Activated naive CD8-positive, alpha-beta T cell treated with anti-CD3 and anti-CD28 coated beads, Interleukin-2, amount 10 ng/mL, durations not matched to agents 7 days and 5 days (primary cell): ENCODE measurements at places on chromosomes 4 and X. TPM values are rescaled to one million over a fixed set of nuclear protein-coding genes. Genes with fewer than 3 reads are reported as not detected.
A peak's percentile ranks its signal among the peaks of the same experiment; 100 is the strongest.

Gene SSX3
- not detected for total RNA-seq

Gene GAGE13
- not detected for total RNA-seq

Gene LONRF3
- 1.6 TPM for total RNA-seq

DNA sequence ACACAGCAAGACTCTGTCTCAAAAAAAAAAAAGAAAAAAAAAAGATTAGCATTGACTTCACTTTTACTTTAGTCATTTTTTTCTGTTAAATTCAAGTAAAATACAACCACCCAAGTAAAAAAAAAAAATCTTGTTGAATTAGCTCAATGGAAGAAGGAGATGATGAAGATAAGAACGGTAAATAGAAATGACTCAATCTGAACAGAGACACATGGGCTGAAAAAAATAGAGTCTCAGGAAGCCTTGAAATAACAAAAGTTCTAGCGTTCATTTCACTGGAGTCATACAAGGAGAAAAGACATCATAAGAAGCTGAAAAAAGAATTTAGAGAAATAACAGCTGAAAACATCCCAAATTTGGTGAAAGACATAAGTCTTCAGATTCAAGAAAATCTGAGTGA, 75.5 kb downstream of the CASP3 start:
- no peak overlapping the region for H3K27ac ChIP-seq
- no peak for DNase-seq

DNA sequence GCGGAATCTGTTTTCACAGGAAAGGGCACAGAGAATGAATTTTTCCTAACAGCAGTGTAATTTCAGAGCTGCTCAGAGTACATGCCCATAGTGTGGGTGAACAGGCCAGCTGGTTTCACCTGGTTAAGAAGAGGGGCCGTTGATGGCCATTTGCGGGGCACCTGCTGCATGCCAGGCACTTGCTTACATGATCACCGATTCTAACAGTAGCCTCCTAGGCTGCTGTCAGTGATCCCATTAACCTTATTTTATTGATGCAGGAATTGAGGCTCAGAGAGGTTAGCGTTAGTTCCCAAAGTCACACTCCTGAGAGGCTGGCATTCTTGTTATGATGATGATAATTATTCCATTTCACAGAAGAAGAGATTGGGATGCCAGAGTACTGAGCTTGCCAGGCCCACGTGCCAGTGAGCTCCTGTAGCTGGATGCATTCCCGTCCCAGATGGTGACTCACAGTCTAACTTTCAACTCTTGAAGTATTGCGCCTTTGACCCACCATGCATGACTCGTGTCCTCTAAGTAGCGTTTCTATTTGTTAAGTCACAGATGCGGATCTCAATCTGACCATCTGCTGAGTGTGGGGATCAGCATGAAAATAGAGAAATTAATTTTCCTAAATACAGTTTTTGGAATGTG, 76.5 kb downstream of the PSAPL1 start:
- H3K27me3 ChIP-seq = peaks cover 3% of the 10 kb centered on the region
- no peak for DNase-seq
- H3K27ac ChIP-seq = no peak overlapping the region
- H3K4me1 ChIP-seq = no peaks in the 10 kb centered on the region

- peak within 1 kb of the TSS; percentile 99 for H3K4me3 ChIP-seq
- peak within 1 kb of the TSS; percentile 96 for H3K27ac ChIP-seq
- H3K36me3 ChIP-seq = peaks cover 15% of the 10 kb centered on the region
- peaks cover 5% of the 10 kb centered on the region for H3K27me3 ChIP-seq
- DNase-seq = peak; percentile 83
- peaks cover 34% of the 10 kb centered on the region for H3K4me1 ChIP-seq
Observed at GRCh38 chr4:108168671-108169523, at the start of gene LEF1. TSS of gene LEF1 (minus strand) at chr4:108168932. CDS start at chr4:108167767, 1,165 bp downstream.

GRCh38 chr4:123939621-123940020, 543.0 kb downstream of the SPRY1 start:
- no peaks in the 10 kb centered on the region for H3K4me1 ChIP-seq
- H3K27me3 ChIP-seq = peaks cover 3% of the 10 kb centered on the region
- H3K27ac ChIP-seq = no peak overlapping the region
- H3K4me3 ChIP-seq = no peak overlapping the region
- H3K36me3 ChIP-seq = no peaks in the 10 kb centered on the region

DNA sequence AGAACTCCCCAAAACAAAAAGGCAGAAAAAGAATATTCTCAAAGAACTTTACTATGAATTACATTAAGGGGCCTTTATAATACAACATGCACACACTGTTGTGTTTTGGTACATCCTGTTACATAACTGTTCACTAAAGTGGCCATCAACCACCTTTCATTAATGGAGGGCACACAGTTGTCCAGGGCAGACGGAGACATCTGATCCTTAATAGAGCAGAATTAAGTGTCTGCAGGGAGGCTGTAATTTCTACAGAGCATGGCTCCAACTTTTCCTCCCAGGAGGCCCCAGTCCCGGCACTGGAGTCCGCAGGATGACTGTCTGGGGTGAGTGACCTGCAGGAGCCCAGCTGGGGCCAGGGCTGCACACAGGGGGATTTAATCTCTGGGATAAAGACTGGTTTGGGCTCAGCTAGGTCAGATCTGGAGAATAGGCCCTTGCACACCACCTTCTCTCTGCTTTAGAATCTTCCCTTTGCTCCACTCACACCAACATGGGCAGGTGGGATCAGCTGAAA, 233.4 kb downstream of the MAML3 start:
- H3K27me3 ChIP-seq = peaks cover 2% of the 10 kb centered on the region
- H3K4me1 ChIP-seq = no peaks in the 10 kb centered on the region
- H3K4me3 ChIP-seq = no peak overlapping the region
- H3K27ac ChIP-seq = no peak overlapping the region
- peaks cover 2% of the 10 kb centered on the region for H3K36me3 ChIP-seq
- no peak for DNase-seq

DNA sequence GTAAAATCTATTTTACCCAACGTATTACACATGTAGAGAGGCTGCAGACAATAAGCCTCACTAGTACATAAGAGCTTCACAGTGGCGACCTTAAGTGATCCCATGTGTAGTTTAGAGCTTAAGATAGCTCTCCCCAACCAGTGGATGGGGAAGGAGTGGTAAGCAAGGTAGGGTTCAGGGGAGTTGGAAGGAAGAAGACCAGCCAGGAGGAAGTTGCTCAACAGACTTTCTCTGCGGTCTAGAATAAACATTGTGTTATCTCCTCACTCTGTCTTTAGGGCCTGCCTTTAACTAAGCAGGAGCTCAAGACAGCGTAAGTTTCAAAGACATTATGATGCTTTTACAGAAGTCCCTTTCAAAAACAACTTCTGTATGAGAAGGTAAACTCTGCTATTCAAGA, 16.8 kb downstream of the MEPE start:
- peaks cover 28% of the 10 kb centered on the region for H3K27me3 ChIP-seq
- DNase-seq = no peak
- no peak overlapping the region for H3K27ac ChIP-seq
- H3K4me1 ChIP-seq = peaks cover 12% of the 10 kb centered on the region

DNA sequence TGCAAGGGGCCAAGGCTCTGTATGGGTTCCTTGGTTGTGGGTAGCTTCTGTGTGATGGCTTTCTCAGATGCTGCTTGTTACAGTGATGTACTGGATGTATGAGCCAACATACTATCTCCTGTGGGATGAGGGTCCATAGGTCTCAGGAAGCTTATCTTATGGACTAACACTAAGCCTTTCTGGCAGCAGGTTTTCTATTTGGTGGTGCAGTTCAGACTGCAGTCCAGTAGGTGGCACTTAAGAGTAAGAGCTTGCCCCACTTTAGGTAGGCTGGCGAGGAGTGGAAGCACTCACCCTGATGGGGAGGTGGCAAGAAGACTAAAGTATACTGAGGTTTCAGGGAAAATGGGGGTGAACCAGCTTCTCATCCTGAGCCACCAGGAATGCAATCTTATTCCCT, 306.7 kb upstream of the MAOA start:
- no peak overlapping the region for H3K4me3 ChIP-seq
- H3K4me1 ChIP-seq = peaks cover 3% of the 10 kb centered on the region
- no peaks in the 10 kb centered on the region for H3K27me3 ChIP-seq
- H3K36me3 ChIP-seq = no peaks in the 10 kb centered on the region

DNA sequence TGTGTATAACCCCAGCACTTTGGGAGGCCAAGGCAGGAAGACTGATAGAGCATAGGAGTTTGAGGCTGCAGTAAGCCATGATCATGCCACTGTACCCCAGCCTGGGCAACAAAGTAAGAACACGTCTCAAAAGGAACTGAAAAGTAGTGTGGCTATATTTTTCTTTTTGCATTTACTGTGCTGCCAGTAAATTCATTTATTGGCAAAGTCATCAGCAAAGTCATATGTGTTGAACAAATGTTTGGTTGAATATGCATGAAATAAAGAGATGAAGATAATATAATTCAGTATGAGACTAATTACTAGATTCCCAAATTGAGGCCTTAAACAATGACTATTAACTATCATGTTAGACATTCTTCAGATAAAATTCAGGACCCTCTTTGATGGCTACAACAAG, 829.1 kb downstream of the PCDH7 start:
- no peak overlapping the region for H3K27ac ChIP-seq
- H3K36me3 ChIP-seq = no peaks in the 10 kb centered on the region
- H3K4me1 ChIP-seq = no peaks in the 10 kb centered on the region
- no peak overlapping the region for H3K4me3 ChIP-seq

DNA sequence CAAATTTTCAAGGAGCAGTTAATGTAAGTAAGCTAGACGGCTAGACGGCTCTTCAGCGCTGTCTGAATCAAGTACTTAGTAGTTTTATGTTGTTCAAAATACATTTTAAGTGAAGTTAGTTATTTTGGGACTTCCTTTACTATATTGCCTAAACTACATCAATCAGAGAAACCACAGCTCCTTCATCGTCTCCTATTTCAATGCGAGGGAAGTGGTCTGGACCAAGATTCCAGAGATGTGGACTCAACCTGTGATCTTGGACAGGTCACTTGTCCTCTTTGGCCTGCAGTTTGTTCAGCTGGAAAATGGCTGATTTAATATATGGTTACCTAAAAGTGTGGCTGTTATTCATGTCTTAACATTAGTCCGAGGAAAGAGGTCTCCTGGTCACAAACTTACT, 10.6 kb downstream of the ING2 start:
- peaks cover 13% of the 10 kb centered on the region for H3K4me1 ChIP-seq
- peaks cover 24% of the 10 kb centered on the region for H3K36me3 ChIP-seq
- H3K27ac ChIP-seq = no peak overlapping the region
- no peak for DNase-seq
- H3K4me3 ChIP-seq = no peak overlapping the region
- H3K27me3 ChIP-seq = no peaks in the 10 kb centered on the region

DNA sequence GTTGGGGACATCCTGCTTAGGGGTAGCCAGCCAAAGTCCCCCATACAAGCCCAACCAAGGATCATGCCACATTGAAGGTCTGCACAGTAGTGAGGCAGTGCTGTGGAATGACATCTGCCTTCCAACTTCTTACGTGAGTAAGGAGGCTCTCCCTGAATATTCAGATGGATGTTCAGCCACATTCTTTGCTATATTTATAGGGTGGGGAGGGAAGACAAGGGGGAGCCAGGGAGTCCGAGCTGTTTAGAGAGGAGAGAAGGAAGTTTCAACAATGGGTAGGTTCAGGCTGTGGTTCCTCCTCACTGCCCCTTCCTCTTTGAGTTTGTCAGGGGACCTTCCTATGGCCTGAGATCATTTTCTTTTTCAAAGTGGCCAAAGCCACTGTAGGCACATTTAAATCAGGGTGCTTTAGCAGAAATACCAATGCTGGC, 29.8 kb downstream of the MSN start:
- DNase-seq = no peak
- peak overlapping the region; percentile 88 for H3K4me3 ChIP-seq
- peak overlapping the region; percentile 95 for H3K27ac ChIP-seq
- peaks cover 70% of the 10 kb centered on the region for H3K4me1 ChIP-seq
- H3K27me3 ChIP-seq = no peaks in the 10 kb centered on the region
- H3K36me3 ChIP-seq = peaks cover 19% of the 10 kb centered on the region

- H3K36me3 ChIP-seq = no peaks in the 10 kb centered on the region
- no peaks in the 10 kb centered on the region for H3K4me1 ChIP-seq
- H3K27ac ChIP-seq = no peak overlapping the region
- no peak for DNase-seq
- H3K27me3 ChIP-seq = no peaks in the 10 kb centered on the region
Observed at GRCh38 chr4:93144644-93145043, 683.9 kb upstream of the ATOH1 start.

DNA sequence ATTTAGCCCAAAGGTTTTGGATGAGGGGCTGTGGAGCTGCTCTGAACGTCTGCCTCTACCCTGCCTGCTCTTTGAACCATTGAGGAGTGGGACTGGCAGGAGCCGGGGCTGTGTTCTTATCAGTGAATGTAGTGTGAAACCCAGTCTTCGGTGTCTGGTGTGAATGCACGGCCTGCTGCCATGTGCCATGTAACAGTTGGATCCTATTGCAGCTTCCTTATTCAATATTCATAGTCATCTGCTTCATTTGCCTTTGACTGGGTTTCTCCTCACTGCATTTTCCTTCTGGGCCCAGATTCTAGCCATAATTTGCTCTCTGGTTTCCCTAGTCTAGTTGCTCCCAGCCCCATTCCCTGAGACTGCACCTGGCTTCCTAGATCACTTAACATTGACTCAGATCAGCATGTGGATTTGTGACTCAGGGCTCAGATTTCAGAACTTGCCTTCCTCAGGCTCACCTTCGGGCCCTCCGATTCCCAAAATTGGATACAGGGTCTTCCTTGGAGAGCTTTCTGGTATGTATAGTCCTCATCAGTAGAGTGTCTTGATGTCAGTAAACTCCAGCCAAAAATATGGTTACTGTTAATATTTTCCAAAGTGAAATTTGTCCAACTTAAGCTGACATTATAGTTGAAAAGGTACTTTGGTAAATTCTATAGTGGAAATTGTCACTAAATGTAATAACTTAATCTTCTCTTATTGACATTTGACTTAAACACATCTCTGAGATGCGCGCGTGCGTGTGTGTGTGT, 94.0 kb upstream of the DDIT4L start:
- H3K27me3 ChIP-seq = peaks cover 7% of the 10 kb centered on the region
- no peaks in the 10 kb centered on the region for H3K36me3 ChIP-seq
- no peak for DNase-seq
- H3K4me1 ChIP-seq = no peaks in the 10 kb centered on the region
